ENCODE measurements at places on chromosomes 6 and 20.

DNA sequence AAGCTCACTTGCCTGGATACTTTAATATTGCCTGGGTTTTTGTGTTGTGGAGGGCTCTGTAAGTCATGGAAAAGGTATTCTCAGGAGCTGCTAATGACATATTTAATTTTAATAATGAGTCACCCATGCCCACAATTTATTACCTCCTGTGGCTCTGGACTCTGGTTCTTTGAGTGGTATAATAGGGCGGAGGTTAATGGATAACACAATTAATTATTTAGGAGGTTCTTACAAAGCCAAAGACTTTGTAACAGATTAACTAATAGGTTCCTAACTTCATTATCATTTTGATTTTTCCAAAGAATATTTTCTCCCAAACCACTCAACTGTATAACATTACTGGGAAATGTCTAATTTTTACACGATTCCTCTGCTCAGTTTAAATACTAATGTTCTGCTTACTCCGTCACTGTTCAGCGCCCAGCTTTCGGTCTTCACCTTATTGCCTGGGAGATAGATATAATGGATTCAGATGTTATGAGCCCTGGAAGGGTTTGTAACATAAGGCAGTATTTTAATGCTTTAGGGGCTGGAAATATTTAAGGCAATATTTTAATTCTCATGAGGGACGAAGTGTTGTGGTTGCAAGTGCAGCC lies 29.4 kb downstream of the PHACTR3 start:
- no peak for DNase-seq

DNA sequence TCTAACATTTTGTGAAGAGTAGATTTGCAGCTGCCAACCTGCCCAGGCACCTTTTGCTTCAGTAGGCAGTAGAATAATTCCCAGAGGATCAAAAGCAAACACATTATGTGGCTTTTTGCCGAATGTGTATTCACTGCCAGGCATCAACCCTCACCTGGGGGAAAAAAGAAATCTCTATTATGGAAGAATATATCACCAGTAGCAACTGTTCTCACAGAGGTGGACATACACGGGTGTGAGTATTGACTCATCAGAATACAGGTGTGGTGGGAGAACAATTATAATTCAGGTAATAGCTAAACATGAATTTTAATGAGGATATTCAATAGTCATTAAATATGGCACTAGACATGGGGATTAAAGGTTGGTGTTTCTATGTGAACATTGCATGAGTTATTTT lies 910.7 kb downstream of the TFAP2A start:
- DNase-seq, result no peak

DNA sequence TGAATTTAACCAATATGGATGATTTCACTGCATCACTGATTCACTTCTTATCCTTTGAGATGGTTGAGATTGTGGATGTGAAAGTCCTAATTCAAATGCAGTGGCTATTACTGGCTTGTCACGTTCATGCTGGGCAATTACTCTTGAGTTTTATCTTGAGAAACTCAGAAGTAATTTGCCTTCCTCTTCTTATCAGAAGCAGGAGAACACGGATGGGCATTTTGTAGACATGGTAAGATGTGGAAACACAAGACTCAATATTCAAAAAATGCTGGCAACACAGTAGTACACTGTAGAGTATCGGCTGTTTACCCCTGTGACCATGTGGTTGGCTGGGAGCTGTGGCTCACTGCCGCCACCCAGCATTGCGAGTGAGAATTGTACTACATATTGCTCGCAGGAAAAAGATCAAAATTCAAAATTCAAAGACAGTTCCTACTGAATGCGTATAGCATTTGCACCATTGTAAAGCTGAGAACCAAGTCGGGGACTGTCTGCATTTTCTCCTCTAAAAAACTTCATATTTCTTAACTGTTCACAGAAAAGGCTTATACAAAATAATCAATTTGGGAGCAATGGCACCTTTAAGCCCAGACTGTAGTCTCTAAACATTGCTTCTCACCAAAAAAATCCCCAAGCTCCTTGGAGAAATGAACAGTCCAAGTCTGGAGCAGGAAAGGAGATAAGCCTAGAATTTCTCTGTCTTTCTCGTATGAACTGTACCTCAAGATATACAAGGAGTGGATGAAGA lies 61.9 kb upstream of the ELOVL5 start:
- peak; percentile 46 for DNase-seq

GRCh38 chr20:58111310-58112016 lies 117.0 kb downstream of the ANKRD60 start:
- no peak for DNase-seq

- DNase-seq, result no peak
Measured at GRCh38 chr6:1601158-1602048, 8.3 kb upstream of the FOXC1 start.

DNA sequence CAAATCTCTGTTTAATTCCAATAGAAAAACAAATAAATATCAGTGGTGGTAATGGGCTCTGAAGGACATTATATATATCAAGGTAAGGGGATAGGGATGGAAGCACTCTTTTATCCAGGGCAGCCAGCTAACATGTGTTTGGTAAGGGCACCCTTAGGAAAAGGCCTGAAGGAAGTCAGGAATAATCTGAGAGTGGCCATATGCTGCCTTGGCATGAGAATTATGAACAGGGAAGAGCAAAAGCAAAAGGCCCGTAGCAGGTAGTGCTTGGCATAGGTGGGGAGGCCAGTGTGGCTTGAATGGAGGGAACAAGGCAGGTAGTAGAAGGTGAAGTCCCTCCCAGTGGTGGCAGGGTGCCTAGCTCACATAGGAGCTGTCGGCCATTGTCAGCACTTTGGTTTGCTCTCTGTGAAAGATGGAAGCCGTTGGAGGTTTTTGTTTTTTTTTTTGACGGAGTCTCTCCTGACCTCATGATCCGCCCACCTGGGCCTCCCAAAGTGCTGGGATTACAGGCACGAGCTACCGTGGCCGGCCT lies 39.6 kb upstream of the CSE1L start:
- no peak for DNase-seq

DNA sequence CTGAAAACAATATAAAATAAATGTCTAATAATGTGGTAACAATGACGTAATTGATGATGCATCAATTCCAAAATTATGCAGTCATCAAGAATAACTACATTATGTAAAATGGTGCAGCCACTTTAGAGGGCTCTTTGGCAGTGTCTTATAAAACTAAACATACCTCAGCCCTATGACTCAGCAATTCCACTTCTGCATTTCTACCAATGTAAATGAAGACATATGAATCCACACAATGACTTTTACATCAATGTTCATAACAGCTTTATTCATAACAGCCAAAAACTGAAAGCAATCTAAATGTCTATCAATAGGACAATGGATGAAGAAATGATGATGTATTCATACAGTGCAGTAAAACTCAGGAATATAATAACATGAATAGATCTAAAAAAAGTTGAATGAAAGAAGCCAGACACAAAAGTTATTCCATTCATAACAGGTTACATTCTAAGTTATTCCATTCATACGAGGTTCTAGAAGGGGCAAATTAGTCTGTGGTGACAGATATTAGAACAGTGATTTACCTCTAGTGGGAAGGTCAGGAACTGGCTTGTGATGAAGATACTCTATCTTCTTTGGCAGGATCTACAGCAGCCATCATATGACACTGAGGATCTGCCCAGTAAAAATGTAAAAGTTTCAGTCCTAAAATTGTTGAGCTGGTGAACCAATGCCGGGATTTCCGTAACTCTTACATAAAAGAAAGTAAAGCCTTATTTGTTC lies 396.1 kb downstream of the PLCB1 start:
- DNase-seq, result no peak

DNA sequence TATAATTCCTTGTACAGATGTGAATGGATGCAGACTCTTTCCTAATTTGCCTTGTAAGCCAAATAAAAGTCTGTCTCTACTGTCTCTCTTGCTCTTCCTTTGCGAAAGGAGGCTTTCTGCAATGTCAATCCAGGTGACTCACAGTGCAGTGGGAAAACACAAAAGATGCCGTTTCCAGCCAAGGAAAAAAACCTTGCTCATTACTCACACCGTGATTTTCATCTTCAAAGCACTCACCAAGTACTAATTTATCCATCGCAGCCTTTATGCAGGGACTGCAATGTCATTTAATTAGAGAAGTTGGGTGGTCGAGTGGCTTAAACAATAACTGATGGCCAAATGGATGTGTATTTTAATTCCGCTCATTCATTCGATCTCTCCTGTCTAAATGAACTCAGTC lies 23.8 kb downstream of the SAYSD1 start:
- DNase-seq, result no peak

GRCh38 chr20:36540551-36541211 lies 638 bp upstream of the MYL9 start:
- no peak for DNase-seq

GRCh38 chr6:41546475-41546865 lies 289 bp downstream of the FOXP4 start:
- DNase-seq, result peak; percentile 45

GRCh38 chr20:10047427-10047826 lies 12.6 kb downstream of the ANKEF1 start:
- no peak for DNase-seq
